Stimulated activated CD8-positive, alpha-beta memory T cell treated with anti-CD3 and anti-CD28 coated beads, Interleukin-4, amount 100 ng/mL, for 4 hours (primary cell): ENCODE measurements at places on chromosomes 12 and 14.
A peak's percentile ranks its signal among the peaks of the same experiment; 100 is the strongest.

DNA sequence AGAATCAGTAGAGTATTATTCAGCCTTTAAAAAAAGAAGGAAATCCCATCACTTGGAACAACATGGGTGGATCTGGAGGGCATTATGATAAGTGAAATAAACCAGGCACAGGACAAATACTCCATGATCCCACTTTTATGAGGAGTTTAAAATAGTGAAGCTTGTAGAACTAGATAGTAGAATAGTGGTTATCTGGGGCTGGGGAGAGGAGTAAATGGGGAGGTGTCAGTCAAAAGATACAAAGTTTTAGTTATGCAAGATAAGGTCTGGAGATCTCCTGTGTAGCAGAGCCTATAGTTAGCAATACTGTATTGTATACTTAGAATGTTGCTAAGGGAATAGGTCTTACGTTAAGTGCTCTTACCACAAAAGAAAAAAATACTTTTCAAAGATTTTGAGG, 64.9 kb downstream of the RIC8B start:
- no peak for DNase-seq

GRCh38 chr14:77143071-77143470, 1.5 kb upstream of the ZDHHC22 start:
- DNase-seq, result no peak

GRCh38 chr14:103628684-103629502, at the start of gene KLC1:
Gene KLC1 (plus strand): TSS chr14:103629211. CDS start chr14:103654565, 25,354 bp downstream.
- DNase-seq, result peak; percentile 70

- DNase-seq, result peak; percentile 34
These were observed 46.7 kb downstream of the LRRC74A start for GRCh38 chr14:76872796-76873432.

- no peak for DNase-seq
These were observed 81.1 kb downstream of the ZFP36L1 start for GRCh38 chr14:68711561-68712309.

DNA sequence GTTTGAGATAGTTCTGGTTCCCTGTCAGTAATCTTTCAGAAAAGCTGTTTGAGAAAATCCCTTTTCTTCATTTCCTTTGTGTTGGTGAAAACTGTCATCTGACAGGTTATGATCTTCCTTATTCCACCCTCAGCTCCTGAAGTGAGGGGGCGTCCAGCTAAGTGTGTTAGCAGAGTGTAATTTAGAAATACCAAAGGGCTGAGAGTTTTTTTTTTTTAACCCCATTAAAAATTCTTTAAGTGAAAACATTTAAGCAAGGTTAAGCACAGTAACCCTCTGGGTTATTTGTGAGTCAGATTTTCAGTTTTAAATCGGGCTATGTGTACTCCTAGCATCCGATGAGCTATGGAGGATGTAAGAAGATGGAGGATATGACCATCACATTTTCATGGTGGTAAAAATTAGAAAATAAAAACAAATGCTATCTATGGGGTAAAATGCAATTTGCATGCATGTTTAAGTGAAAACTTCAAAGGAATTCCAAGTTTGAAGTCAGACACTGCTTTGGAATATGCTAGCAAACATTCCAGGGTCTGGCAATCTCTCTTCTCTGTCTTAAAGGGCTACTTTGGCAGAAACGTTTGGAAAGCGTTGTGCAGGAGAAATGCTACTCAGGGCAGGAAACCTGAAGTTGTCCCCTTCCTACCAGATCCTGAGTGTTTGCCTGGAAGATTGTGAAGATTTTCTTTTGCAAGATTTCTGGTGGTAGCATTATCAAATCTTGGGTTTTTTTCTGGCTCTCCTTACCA, 197.0 kb upstream of the PRICKLE1 start:
- DNase-seq, result no peak

GRCh38 chr12:127546721-127547505, 720.1 kb upstream of the TMEM132C start:
- DNase-seq, result no peak

DNA sequence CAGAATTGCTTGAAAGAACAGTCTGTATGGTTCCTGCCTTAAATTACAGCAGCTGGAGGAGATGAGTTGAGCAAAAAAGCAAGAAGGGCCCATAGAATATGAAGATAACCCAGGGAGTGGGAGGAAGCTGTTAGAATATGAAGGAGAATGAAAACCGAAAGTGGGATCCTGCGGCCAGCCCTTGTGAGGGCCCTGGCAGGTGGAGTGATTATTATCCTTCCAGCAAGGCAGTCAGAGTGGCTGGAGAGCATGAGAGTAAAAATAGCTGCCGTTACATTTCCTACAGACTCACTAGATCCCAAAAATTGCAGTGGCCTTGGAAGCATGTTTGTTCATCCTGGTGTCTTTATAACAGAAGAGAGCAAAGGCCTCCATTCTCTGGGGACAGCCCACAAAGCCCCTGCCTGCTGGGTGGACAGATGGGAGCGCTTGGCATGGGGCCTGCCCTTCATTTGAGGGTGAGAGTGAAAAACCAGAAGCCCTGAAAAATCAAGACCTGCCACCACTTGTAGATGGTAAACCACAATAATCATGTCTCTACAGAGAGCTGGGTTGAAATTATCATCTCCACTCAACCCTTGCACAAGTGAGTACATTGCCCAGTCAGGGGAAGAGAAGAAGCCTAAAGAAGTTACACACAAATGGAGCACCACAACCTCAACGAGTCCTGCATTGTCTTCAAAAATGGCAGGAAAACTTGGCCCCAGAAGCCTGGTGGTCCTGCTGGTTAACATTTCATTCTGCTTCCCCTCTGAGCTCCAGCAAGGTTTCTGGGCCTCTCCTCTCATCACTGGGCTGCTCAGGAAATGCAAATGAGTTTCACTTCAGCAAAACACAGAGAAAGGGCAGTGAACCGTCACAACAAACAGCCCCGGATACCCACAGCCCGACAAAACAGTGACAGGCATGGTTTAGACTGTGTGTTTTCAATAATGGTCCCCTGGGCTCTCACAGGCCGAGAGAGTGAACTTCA, 20.5 kb downstream of the ZDHHC22 start:
- DNase-seq, result no peak

DNA sequence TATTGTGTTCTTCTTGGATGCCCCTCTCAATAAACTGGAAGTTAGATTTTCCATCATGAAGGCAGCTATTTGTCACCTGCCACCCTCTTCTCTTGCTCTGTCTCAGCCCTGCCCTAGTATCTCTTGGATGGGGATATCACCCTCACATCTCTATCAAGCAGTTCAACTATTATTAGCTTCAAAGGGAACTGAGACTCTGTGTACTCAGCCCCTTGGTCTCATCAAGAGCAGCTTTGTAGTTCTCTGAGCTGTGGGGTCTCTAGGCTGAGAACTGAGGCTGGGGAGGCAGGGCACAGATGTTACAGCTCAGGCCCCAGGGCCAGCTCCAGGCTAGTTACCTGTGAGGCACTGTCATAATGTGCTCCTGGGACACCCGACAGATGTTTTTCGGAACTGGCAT, 130.3 kb downstream of the DAD1 start:
- DNase-seq, result no peak

DNA sequence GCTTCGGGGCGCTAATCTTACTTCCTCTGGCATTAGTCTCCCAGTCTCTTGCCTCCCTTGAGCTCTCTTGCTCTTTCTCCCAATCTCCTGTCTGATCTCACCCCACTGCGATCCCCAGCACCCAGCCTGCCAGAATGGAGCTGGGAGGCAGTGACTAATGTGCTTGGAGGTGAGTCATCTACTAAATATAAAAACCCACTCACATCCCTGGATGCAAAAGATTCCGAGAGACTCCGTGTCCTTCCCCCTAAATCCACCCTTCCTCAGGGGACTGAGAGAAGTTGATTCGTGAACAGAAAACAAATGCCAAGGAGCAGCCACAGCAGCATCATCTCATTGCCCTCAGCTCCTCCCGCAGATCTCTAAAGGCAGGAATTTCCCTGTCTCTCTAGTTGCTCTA, 45.7 kb upstream of the KCNA5 start:
- no peak for DNase-seq

DNA sequence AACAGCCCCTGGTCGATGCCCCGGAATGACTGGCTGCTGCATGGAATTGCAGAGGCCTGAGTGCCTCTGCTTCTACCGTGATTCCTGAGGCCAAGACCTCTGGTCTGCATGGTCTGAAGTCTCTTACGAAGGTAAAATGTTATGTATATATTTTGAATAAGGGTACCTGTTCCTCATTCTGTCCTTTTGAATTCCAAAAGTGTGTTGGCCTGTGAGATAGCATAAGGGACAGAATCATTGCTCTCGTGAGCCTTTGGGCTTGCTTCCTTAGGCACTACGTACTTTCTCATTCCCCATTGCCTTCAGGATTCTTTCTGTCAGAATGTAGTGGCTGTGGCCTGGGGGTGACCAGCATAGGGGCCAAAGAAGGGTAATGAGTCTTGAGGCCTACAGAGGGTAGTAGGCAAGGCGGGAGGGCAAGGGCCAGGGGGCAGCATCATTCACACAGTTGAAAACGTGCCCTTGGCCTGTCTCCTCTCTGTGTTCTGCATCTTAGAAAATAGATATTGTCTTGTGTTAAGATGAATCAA, 19.5 kb downstream of the TRAF3 start:
- no peak for DNase-seq

DNA sequence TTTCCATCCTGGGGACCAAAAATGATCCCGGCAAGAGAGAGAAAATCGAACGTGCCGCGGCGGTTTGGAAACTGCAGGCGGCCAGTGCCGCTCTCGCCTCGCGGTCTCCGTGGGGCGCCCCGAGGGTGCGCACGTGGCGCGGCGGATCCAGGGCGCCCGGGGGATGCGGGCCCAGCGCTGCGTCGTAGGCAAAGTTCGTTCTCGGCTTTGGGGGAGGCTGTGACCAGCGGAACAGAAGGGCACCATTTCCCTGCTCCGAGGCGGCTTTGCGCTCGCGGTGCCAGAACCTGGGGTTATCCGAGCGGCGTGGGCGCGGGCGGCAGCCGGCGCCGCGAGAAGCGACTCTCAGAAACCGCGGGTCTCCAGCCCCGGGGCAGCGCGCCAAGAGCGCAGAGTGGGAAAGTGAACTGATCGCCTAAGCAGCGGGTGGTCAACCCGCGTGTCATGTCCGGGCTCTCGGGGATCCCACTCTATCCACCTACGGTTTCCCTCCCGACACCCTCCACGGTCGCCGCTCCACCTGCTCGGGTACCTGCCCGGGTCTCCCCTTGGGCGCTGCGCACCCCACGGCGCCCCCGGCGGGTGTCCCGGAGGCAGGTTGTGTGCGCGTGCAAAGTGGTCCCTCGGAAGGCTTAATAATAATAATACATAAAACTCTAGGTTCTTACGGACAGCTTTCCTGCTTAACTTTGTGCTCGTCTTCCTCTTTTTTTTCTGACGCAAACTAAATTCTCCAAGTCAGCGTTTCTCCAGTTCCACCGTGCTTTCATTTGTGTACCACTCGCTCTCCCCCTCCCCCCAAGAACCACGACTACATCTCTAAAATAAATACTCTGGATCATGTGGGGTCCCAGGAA, 1.2 kb downstream of the ESRRB start:
- DNase-seq, result no peak

GRCh38 chr12:15278816-15279658, 43.3 kb upstream of the PTPRO start:
- no peak for DNase-seq

DNA sequence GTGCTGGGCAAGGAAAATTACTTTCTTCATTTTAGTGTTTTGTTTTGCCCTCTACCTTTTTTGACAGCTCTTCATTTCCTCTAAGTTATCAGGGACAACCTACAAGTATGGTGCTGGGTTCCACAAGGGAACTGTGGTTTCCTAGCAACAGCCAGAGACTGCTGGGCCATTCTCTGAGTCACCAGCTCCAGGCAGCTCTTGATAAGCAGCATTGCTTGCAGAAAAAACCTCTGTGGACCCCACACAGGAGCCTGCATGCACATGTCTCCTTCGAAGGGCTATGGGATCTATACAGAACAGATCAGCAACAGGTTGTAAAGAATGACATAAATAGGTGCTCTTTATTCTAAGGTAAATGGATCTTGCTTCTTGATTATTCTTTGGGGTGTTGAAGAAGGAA, 81.0 kb upstream of the CCDC196 start:
- DNase-seq, result no peak

DNA sequence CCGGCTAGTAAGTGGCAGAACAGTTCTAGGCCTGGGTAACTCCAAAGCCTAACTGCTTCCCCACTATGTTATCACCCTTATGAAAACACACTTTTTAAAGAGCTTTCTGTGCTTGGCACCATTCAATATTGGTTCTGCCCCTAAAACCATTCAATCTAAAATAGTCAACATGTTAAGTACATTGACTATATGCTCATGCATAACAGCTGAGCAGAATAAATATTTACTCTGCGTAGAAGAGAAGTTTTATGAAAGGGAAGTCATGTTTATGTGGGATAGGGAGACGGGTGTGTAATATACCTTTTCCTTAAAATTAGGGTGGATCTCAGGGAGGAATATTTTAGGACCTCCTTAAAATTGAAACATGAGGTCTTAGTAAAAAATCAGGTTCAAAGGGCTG, 80.5 kb downstream of the SAMD4A start:
- no peak for DNase-seq

GRCh38 chr14:69648480-69649451, 37.4 kb downstream of the SUSD6 start:
- no peak for DNase-seq

DNA sequence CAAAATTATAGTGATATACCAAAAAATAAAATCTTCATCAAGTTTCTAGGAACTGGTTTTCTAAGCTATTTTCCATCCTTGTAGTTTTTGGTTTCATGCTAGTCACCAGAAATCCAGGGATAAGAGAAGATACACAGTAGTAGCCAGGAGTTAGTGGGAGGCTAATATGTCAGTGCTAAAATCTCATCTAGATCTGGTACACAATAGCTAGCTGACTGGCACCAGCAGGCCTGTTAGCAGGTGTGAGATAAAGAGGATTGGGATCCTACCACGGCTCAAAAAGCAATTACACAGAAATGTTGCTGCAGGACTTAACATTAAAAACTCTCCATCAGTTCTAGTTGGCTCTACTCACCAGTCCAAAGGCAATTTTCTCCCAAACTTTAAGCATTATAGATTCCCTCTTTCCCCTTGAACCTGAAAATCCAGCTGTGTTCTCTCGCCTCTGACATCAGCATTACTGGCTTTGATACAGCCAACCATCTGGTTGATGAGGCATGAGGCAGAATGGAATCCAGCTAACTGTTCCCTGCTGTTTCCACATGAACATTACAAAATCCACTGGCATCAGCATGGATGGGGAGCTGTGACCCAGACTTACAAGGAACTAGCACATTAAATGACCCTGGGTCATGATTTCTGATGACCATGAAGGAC, 41.8 kb upstream of the CCDC196 start:
- no peak for DNase-seq

- no peak for DNase-seq
These were observed 30.0 kb upstream of the OR4E1 start for GRCh38 chr14:21703357-21704326.
